Stimulated activated CD8-positive, alpha-beta memory T cell treated with anti-CD3 and anti-CD28 coated beads, Interleukin-4, amount 100 ng/mL, for 1 hour (primary cell): ENCODE measurements at places on chromosomes 1 and 21.

- DNase-seq, result no peak
These were observed 286.6 kb upstream of the FMN2 start for GRCh38 chr1:239805042-239805441.

DNA sequence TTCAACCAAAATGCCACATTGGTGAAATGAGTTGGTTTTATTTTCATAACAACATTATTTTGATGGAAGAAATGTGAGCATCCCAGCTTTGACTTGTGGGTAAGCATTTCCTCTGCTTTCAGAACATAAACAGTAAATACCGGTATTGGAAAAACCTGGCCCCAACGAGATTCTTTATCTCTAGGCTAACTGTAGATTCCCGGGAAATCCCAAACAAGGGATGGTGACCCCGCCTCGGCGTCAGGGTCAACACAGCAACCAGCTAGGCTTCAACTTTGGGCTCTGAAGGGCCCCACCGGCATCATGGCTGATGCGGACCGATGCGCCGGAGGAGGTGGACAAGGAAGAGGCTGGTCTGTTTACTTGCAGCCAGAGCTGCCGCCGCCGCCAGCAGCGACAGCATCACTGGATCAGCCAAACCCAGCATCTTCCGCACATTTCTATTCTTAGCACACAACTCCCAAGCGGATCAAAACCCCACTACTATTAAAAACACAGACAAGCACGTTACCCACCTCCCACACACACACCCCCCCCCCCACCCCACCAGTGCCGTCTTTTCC lies 1.1 kb downstream of the AKT3 start:
- peak; percentile 11 for DNase-seq

- no peak for DNase-seq
These were observed 95.6 kb upstream of the JUN start for GRCh38 chr1:58879464-58879863.

- DNase-seq, result no peak
These were observed 26.6 kb upstream of the ACBD6 start for GRCh38 chr1:180528868-180529470.

- DNase-seq, result no peak
These were observed 34.1 kb downstream of the NAV1 start for GRCh38 chr1:201573030-201573429.

DNA sequence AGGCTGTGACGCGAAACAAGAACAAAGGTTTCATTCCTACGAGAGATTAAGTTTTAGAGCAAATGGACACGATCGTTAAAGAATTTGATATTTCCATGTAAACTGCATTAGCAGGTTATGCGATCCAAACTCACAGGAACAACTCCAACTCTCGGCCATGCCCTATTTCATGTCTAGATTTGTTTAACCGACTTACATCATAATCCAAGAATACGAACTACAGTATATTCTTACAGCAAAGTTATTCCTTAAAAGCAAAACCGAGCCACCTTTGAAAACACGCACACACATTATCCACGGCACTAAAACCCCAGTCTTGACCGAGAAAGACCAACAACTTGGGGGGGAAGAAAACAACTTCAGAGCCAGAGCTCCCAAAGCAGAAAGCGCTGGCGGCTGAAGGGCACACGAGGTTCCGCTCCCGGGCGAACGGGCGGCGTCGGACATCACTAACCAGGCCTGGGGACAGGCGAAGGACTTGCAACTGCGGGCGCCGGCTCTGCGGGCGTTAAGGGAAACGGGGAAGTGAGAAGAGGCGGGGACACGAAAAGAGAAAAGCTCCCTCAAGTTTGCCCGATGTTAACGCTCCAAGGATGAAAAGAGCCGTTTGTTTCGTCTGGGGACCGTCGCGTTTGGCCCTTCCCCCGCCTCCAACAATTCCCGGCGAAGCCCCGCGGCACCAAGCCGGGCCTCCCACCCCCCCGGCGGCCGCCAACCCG lies 690 bp downstream of the B3GALNT2 start:
- DNase-seq, result no peak

DNA sequence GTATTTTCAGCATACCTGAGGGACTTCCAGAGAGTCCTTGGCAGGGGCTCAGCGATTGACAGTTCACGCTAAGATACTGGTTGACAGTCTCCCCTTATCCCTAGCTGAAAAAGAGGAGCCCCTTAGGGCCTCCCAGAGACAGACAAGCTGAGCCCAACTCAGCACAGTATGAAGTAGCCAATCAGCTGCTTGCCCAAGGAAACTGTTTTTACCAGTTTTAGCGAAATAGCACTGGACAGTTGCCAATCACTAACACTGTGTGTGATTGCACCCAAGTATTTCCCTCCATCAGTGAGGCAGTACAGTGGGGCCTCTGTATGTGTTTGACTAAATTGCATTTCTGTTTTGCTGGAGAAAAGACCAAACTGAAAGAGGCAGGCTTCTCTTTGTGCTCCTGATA lies 27.0 kb downstream of the KHDRBS1 start:
- DNase-seq, result no peak

DNA sequence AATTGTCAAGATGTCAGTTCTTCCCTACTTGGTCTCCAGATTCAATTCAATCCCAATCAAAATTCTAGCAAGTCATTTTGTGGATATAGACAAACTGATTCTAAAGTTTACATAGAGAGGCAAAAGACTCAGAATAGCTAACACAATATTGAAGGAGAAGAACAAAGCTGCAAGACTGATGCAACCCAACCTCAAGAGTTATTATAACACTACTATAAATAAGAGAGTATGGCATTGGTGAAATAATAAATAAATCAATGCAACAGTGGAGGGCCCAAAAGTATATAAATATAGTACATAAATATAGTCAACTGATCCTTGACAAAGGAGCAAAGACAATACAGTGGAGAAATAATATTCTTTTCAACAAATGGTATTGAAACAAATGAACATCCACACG lies 49.7 kb downstream of the PRPF38A start:
- DNase-seq, result no peak

DNA sequence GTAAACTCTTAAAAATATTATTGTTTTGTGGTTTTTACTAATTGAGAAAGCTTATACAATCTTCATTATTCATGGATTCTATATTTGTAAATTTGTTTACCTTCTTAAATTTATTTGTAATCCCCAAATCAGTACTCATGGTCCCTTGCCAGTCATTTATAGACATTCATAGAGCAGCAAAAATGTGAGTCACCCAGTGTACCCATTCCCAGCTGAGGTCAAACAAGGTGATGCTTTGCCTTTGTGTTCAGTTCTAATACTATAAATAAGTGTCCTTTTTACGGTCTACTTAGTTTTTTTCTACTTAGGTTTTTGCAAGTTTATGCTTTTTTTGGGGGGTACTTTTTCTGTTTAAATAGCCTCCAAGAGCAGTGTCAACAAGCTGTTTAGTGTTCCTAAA lies 36.1 kb downstream of the SORT1 start:
- no peak for DNase-seq

- DNase-seq, result no peak
These were observed 55.0 kb upstream of the SYT6 start for GRCh38 chr1:114208714-114209113.

GRCh38 chr21:29318354-29318753 lies 19.6 kb downstream of the BACH1 start:
- DNase-seq, result no peak

GRCh38 chr21:31997191-31997590 lies 124.4 kb downstream of the HUNK start:
- no peak for DNase-seq

- DNase-seq, result peak; percentile 5
These were observed 607 bp downstream of the BTG3 start for GRCh38 chr21:17612023-17612564.
